ENCODE measurements at places on chromosomes 1 and 21.
A peak's percentile ranks its signal among the peaks of the same experiment; 100 is the strongest.

DNA sequence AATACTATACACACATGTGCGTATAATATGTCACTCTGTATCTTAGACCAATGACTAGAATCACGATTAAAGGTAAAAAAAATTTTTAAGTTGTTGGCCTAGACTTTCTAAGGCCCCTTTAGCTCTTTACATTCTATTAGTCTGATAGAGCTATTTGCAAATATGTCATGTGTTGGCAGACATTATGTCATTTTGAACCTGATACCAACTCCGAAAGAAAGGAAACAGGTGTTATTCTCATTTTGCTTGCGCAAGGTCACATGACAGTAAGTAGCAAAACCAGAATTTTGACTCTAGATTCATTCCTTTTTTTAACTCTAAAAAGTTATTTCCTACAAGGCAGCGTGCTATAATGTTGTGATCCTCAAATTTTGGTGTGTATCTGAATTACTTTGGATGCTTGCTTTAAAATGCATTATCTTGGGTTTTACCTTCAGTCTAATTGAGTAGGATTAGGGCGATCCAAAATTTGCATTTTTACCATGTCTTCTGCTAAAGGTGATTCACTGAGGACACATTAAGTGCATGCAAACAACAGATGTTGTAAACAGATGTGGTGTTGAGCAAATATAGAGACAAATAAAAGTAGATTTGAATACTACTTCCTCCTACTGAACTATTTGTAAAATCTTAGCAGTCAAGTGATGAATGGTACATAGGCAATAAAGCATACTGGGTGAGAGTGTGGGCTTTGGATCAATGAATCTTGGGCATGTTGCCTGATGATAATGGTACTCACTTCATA lies 63.5 kb upstream of the KIAA1614 start:
- peak; percentile 53 for DNase-seq

DNA sequence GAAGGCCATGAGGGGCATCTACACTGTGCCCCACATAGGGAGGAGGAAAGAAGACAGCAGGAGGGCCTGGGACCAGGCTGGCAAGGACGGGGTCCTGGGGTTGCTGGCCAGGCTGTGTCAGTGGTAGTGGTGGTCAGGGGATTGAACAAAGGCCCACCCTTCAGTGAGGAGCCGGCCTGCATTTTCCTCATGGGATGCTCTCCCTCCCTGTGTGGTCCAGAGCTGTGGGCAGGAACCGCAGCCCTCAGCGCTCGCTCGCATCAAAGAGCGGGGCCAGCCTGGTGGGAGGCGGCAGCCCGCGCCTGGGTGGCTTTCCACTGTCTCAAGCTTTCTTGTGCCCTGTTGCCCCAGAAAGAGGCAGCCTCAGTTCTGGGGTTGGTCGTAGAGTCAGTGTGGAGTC lies 24.8 kb downstream of the LHX4 start:
- no peak for DNase-seq

GRCh38 chr21:28272272-28272992 lies 720.2 kb downstream of the LTN1 start:
- DNase-seq = no peak

GRCh38 chr1:84363019-84363418 lies 35.3 kb upstream of the DNASE2B start:
- DNase-seq = no peak

DNA sequence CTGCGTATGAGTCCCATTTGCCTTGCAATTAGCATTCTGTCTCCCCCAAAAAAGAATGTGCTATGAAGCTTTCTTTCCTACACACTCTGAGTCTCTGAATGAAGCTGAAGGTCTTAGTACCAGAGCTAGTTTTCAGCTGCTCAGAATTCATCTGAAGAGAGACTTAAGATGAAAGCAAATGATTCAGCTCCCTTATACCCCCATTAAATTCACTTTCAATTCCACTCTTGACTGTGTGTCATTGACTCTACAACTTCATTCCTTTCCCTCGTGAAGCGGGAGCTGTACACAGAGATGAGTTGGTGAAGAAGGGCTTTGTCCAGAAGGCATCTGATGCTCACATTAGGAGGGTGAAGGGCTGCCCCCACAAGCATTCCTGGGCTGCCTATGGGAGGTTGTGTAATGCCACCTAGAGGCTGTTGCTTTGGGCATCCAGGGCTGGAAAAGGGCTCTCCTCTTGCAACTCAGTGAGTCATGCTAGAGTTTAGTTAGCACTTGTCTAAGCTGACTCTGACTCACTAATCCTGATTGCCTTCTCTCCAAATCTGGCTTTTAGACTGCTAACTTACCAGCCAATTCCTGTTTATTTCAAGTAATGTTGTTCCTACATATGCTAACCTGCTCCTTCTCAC lies 1.8 kb downstream of the SPRR1B start:
- no peak for DNase-seq

GRCh38 chr1:214568328-214568727 lies 16.9 kb upstream of the PTPN14 start:
- no peak for DNase-seq
